Activated T-cell treated with anti-CD3 and anti-CD28 coated beads, Interleukin-2, amount 50 U/mL, for 4 hours (primary cell): ENCODE measurements at places on chromosomes 1 and 21. TPM values are rescaled to one million over a fixed set of nuclear protein-coding genes. Genes with fewer than 3 reads are reported as not detected.

- no peak for DNase-seq
Measured at GRCh38 chr1:239443361-239443760, 57.0 kb downstream of the CHRM3 start.

- no peak for DNase-seq
Measured at GRCh38 chr1:153771261-153771660, 3.9 kb upstream of the SLC27A3 start.

DNA sequence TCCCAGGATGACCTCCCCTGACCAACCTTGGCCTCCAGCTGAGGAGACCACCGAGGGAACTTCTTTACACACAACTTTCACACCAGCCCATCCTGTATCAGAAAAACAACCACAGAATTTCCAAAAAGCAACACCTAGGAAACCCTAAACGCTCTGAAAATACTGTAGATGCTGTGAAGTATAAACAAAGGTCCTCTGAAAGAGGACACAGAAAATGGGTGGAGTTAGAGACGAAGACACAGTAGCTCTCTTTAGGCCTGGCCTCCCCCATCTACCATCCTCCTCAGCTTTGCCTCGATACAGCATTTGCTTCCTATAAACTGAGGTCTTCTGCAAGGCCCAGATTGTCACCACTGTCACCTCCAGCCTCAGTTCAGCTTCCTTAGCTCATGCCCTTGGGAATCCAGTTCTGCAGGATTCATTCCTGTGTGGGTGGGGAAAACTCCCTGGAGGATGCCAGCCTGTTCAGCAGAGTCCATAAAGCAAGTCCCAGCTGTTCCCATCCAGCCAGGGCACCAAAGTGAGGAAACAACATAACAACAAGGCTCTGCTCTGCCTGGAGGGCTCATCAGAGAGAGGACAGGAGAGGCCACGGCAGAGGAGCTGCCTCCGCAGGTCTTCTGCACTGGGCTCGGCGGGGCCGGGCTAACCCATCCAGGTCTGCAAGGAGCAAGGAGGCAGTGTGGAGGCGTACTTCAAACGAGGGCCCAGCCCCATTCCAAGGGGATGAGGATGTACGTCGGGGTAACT lies 15.0 kb downstream of the PIK3C2B start:
- no peak for DNase-seq

- DNase-seq, result no peak
Measured at GRCh38 chr1:221458447-221459156, 283.3 kb downstream of the DUSP10 start.

Gene ATP5IF1
- total RNA-seq, result 110 TPM

DNA sequence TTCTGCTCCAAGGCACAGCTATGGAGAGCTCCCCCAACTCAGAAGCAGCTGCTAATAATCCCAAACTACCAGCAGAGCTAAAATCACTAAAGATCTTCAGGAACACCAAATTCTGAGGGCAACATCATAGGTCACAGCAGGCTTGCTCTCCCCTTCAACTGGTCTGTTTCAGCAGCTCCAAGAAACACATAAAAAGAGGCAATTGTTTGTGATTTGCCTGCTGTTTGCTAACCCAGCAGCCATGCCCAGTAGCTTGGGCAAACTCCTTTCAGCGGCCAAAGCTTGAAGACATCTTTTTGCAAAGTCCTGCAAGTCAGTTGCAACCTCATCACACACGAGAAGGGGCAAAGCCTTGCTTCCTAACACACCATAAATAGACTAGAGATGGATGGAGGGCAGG lies 8.9 kb downstream of the ERI3 start:
- DNase-seq, result no peak

Gene C1orf210
- total RNA-seq, result not detected

DNA sequence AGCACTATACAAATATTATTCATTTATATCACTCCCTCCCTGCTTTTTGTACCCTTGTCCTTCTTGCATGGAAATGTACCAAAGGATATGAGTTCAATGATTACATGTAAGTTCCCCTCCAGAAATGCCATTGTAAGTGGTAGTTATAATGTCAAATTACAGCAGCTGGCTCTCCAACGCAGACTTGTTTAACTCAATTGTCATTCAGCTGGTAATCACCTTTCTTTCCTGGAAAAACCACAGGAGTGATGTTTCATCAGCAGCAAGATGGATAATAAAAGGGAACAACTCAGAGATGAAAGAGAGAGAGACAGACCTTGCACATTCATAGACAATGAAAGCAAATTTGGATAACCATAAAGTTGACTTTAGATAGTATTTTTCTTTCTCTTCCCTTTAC lies 578.6 kb upstream of the PBX1 start:
- DNase-seq, result no peak

Gene NR0B2
- not detected for total RNA-seq

Gene KRTAP13-2
- total RNA-seq, result not detected

- no peak for DNase-seq
Measured at GRCh38 chr1:226553266-226553923, 4.8 kb downstream of the STUM start.

DNA sequence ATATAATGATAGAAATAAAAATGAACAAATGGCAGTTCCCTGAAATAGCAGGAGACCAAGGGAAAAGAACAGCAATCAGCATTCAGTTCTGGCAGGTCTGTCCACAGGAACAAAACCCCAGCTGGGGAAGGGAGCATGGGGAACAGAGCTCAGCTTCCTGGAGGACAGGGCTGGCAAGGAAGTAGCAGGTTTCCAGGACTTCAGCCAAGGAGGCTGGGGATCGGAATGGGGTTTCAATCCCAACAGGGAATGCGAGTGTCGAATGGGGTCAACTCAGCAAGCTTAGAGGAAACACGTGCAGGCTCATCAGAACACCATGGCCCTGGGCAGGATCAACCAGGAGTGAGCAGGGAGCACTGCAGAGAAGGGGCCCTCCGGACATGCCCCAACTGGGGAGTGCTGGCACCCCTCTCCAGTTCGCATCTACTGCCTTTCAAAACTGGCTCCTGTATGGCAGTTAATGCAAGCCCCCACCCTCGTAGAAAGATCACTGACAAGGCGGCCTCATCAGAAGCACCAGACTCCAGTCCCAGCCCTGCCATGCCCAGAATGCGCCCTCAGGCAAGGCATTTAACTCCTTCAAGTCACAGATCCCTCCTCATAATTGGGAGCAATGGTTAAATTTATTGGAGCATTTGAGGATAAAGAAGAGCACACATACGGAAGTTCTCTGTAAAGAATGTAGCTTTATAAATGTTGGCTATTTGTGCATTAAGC lies 72.4 kb downstream of the SEC16B start:
- DNase-seq, result no peak

- no peak for DNase-seq
Measured at GRCh38 chr1:7387053-7387927, 383.8 kb upstream of the VAMP3 start.

- DNase-seq, result no peak
Measured at GRCh38 chr1:221105578-221105977, 226.3 kb downstream of the HLX start.

DNA sequence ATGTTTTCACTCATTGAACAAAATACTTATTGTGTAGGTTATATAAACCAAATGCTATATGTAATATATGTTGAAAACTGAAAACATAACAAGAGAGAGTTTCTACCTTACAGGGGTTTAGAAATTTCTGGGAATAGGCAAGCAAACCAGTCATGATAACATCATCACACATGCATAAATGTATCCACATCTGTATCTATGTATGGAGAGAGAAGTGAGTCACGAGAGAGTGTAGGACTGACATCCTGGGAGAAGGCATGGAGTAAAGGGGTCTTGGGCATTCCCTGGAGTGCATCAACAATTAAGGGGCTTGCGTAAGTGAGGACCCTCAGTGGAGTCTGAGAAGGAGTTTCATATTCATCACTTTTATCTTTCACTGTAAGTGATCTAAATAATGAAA lies 65.5 kb downstream of the PCNX2 start:
- no peak for DNase-seq
